GOT3 (cell line): ENCODE measurements at places on chromosomes 12 and 14.

DNA sequence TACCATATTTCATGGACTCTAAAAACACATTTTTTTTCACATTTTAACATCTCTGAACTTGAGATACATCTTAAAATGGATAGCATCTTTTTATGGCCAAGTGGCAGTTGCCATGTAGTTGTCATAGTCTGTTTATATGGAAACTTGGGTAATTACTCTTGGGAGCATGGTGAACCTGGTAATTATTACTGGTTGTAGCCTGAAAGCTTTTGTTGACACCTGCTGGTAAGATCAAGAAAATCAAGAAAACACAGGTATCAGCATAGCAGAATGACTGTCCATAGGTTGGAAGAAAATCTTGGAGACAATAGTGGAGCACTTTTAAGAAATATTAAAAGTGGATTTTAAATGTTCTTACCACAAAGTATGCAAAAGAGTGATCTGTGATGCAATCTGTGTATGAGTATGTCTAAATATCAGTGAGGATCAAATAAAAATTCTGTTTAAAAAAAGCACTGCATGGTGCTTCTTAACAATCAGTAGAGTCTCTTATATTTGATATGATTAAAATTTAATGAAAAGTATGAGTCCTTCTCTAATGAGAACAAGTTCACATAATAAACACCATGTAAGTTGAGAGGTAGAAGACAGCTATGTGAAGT is 44.2 kb downstream of the TTC8 start:
- no peak for DNase-seq

DNA sequence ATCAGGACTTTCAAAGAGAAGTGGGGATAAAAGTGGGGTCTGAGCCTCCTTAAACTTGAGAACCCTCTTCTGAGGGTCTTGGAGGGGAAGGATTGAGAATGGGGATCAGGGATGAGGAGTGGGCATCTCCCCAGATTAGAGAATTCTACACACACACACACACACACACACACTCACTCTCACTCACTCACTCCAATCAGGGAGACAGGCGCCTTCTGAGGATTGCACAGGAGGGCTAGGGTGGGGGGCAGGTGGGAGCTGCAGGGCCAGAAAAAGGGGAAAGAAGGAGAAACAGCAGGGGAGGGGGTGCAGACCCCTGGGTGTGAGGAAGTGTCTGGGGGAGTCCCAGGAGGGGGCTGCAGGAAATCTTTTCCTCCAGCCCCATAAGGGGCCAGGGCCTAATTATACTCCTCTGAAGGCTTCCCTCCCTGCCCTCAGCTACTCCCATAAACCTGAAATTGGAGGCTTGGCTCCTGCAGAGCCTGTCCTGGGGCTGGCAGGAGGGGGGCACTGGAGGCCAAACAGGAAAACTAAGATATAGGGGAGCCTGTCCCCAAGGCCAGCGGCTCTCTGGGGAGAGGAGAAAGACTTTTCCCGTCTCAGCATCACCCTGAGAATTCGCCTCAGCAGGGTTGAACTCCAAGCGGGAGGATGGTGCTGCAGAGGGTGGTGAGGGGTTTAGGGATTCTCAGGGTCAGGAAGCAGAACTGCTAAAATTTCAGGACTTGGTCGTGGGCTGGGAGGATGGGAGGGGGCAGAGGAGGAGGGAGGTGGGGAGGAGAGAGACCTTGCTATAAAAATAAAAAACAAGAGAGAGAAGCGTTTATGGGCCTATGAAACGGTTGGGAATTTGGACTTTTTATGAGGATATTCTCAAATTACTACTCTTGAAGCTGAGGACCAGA is 1.6 kb downstream of the HOXC9 start:
- DNase-seq: no peak

DNA sequence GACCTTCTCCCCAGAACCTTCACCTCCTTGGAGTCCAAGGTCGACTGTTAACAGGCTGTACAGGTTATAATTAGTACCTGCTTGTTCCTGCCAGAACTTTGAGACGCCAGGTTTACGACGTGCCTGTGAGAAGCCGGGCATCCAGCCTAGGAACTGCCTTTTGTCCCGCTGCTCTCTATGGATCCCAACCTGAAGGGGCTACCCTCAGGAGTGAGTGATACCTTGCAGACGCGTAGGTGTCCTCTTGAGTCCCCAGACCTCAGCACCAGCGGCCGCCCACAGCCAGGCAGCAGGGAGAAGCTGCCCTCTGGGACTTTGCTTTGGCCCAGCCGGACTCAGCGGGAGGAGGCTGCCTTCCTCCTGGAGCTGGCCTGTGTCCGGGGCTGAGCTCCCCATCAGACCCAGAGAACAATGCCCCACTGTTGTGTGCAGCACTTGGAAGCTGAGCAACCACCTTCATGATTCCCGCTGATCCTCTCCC is 16.2 kb downstream of the SYNE3 start:
- DNase-seq: no peak

DNA sequence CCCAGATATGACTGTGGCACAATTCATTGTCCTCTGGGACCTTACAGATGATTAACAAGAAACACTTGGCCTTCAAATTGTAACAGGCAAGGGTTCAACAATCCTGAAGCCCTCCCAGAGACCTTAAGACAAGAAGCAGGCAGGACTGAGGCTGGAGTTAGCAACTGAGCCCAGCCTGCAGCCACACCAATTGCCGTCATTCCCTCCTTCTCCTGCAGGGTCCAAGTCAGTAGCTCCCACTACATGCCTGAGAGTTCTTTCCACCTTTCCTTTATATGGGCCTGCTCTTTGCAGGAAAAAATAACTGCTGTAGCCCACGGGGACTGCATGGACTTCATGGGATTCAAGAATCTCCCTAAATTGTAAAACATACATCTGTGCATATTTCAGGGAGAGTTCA is 2.4 kb upstream of the SERPINA4 start:
- no peak for DNase-seq

GRCh38 chr12:108516511-108517275 is 1.6 kb downstream of the FICD start:
- DNase-seq: no peak

- DNase-seq: no peak
Observed at GRCh38 chr14:37566811-37567371, 28.2 kb downstream of the FOXA1 start.
